ENCODE measurements at places on chromosomes 7 and 10.

DNA sequence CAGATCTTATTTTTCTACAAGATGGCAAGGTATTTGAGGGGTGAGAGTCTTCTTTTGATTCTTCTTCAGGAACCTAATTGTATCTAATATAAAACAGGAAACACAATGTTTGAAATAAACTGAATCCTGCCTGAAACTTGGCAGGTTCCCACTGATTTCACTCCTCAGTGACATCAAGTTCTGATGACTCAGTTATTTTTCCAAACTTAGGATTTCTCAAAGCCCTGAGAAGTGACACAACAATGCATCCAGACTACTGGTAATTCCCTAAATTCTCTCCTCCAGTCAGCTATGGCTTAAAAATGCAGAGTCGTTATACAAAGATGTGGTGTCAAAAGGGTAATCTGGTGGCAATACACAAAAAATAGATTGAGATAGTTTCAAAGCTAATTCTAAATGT lies 80.9 kb downstream of the ABLIM1 start:
- no peak for DNase-seq

- DNase-seq = no peak
These were observed 64.8 kb upstream of the DNAJB6 start for GRCh38 chr7:157271991-157272324.

DNA sequence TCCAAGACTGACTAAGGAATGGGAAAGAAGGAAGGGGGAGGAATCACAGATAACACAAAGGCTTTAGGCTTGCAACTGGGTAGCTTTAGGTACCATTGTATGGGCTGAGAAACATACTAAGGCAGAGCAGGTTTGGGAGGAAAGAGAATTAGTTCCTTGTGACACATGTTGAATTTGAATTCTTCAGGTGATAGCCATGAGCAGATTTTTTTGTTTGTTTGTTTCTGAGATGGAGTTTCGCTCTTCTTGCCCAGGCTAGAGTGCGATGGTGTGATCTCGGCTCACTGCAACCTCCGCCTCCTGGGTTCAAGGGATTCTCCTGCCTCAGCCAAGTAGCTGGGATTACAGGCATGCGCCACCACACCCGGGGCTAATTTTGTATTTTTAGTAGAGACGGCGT lies 4.4 kb upstream of the SND1 start:
- DNase-seq = no peak

DNA sequence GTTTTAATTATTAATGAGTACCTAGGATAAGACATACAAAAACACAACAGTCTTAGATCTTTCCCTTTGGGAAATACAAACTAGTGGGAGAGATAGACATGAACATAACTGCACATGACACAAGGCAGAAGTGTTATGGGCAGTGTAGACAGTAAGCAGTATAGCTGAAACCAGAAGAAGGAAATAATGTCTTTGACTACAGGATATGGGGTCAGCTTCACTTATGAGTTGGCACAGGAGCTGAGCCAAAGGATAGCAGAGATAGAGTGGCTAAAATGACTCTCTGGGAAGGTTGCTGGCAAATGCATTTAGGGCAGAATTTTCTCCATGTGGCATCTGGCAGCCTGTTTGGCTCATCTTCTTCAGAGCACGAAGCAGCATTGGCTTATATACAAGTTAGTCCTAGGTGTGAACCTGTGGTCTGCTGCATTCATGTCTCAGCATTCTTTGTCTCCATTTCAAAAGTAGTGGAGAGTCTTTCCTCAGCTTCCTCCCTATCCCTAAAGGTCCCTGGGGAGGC lies 60.3 kb upstream of the FEZF1 start:
- DNase-seq = no peak

GRCh38 chr7:41247143-41247865 lies 455.6 kb downstream of the INHBA start:
- DNase-seq = no peak

DNA sequence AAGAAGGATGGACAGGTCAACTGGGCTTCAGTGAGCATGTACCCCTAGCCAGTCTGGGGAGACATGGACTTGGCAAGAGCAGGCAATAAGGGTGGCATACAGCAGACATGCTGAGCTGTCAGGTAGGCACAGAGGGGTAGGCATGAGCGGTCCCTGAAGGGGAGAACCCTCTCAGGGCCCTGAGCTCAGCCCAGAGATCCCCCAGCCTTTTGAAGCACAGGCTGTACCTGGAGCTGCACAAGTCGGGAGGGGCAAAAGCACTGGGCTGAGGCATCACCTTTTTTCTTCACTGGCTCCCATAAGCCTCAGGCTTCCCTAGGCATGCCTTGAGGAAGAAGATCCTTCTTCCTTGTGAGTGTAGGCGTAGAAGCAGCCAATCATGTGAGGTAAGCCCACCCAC lies 42.3 kb downstream of the ZNF727 start:
- no peak for DNase-seq

- no peak for DNase-seq
These were observed 27.5 kb downstream of the PDE6C start for GRCh38 chr10:93639791-93640190.

DNA sequence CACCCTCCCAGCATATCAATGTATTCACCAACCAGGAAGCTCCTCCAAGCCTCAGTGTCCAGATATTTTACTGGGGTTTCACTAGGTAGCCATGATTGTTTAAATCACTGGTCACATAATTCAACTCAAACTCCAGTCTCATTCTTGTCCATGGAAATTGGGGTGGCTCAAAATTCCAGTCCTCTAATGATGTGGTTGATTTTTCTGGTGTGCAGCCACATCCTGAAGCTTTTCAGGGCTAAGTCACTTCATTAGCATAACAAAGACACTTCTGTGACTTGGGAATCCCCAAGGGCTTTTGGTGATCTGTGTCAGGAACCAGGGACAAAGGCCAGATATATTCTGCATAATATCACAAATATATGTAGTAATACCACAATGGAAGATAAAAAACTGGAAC lies 786.9 kb upstream of the IGFBP3 start:
- no peak for DNase-seq

DNA sequence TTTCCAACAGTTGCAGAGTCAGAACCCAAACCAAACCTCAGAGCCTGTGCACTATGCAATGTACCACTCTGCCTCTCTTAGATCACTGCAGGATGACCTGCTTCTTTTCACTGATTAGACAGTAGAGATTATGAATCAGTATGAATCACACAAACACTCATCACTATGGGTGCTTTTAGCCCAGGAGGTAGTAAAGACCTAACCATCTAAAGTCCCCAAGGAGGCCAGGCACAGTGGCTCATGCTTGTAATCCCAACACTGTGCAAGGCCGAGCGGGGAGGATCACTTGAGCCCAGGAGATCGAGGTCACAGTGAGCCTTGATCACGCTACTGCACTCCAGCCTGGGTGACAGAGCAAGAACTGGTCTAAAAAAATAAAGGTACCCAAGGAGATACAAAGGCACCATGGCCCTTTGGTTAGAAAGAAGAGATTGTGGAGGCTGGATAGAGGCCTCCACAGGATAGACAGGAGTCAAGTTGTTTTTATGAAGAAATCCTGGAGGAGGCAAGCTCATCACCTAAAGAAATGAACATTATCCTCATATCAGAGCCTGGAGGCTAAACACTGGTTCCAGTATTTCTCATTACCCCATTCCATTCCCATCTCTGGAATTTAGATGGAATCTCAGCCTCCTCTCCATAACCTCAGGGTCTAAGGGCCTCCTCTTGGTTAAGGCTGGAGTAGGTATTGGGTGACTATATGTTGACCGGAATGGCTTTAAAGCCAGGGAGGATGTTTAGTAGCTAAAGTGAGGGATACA lies 12.9 kb downstream of the SEC31B start:
- no peak for DNase-seq

DNA sequence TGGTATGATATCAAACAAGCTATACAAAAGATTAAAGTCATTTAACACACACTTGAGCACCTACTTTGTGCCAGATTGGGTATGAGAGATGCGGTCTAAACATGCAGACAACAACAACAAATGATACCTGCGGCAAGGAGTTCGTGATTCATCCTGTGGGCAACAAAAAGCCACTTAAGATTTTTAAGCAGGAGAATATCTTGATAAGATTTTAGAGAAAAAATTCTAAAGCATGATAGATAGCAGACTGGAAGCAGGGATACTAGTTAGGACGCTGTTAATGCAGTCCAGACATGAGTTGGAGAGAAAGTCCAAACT lies 1.6 kb upstream of the KBTBD2 start:
- DNase-seq = no peak

DNA sequence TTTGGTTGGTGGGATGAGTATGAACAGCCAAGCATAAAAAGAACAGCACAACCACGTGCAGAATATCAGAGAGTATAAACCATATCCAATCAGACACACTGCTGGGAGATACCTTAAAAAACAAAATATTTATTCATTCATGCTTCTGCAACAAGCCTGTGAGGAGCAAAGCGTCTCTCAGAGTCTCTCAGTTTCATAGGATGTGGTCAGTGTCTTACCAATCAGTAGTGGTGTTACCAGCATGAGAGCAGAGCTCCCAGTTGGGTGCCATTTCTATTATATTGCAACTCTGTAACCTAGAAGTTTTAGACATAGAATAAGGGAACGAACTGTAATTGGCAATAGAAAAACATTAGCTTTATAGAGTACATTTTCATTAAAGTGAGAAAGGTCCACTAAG lies 445.9 kb upstream of the LRRN3 start:
- DNase-seq = no peak

DNA sequence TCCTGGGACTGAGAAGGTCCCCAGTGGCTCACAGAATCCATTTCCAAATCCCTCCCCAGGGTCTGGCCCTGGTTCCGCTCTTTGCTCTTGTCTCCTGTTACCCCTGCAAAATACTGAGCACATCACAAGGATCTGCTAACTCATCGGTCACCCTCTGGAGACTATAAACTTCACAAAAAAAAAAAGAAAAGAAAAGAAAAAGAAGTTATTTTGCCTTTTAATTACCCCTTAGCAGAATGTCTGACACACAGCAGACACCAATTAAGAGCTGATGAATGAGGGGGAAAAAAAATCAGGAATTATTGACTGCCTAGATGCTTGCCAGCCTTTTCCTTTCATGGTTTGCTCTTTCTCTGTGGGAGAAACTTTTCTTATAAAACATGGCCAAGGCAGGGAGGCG lies 578.7 kb downstream of the GRID1 start:
- DNase-seq = no peak

DNA sequence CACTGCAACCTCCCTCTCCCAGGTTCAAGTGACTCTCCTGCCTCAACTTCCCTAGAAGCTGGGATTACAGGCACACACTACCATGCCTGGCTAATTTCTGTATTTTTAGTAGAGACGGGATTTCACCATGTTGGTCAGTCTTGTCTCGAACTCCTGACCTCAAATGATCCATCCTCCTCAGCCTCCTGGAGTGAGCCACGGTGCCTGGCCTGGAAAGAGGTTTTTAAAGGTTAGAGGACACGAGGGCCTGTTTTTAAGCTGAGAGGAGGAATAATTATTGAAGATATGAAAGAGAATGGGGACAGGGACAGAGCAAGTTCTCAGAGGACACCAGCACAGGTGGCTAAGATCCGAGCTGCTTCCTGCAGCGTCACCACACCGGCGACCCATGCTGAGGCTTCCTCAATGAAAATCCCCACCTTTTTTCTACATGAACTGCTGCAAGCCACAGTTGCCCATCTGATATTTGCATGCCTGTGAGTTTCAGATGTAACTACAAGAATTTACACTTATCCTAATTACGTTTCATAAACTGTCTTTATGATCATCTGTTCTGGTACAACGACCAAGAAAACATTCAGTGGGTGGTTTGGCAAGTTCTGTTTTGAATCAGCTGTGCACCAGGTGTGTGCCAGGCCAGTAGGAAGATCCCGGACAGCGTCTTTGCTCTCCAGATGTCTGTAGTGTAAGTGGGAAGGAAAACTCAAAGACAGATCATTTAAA lies 76.0 kb downstream of the HIP1 start:
- no peak for DNase-seq

DNA sequence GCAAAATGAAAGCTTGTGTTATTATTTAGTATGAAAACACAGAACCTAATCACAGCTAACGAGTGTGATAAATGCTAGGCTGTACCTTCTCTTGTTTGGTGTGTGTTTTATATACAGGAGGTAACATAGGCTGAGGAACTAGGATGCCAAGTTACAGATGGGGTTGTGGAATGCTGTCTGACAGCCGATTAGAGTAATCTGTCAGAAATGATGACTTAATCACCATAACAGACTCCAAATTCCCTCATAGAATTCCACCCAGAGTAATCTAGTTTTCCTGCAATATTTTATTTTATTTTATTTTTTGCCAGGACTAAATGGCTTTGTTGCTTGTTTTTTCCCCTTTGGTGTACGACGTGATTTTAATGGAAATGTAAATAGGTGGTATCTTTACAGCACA lies 221.2 kb downstream of the CELF2 start:
- DNase-seq = no peak

DNA sequence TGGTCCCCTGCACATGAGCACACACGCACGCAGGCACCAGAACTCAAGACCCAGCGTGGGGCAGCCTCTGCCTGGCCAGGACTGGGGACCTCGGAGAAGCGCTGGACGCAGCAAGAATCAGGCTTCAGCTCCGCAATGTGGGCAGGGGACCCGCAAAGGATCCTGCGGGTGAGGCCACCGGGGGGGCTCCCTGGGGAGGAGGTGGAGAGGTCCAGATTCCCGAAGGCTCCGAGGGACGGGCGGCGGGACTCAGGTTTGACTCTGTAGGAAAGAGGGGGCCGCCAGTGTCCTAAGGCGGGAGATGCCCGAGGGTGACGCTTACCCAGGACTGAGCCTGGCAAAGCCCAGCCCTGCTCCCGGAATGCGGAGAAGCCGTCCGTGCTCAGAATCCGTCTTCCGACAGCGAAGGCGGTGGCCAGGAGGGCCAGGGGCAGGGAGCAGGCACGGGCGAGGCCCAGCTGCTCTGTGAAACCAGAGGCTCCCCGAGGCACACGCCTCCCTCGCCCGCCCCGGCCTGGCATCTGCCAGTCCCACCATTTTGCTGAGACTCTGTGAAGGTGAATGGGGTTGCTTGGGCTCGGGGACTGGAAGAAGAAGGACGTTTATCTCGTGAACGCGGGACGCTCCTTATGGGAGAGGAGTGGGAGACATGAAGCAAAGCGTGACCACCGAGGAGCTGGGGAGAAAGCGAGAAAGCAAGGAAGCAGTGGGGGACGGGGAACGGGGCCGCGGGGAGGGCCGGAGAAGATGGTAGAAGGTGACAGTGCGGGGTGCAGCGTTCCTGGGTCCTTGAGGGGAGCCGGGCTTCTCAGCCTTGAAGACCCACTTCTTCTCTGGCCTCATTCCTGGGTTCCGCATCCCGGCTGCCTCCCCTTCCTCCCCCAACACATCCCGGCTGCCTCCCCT lies 489.2 kb downstream of the PTPRN2 start:
- no peak for DNase-seq

- DNase-seq = no peak
These were observed 57.4 kb downstream of the GNA12 start for GRCh38 chr7:2786607-2787116.

GRCh38 chr7:18471476-18472160 lies 23.9 kb upstream of the HDAC9 start:
- no peak for DNase-seq

Data from CMK (cell line).